ENCODE measurements at places on chromosomes 4 and X.
A peak's percentile ranks its signal among the peaks of the same experiment; 100 is the strongest.

- DNase-seq, result no peak
Observed at GRCh38 chrX:129262912-129263311, 260.4 kb downstream of the SMARCA1 start.

DNA sequence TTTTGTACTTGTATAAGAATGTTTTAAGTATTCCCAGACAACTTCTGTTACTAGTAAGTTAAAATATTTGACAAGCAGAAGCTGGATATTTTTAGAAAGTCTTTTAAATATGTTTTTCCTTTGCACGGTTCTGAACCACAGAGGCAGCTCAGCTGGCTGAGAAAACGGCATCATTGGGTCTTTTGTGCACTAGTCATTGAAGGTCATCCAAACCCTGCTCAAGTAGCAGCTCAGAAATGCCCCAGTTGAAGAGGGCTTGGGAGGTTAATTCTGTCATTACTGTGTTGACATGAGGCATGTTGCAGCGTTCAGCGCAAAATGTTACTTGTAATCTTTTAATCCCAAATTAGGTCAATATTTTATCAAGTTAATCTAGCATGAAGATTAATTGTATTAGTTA is 383.7 kb upstream of the FAM241A start:
- DNase-seq, result no peak

DNA sequence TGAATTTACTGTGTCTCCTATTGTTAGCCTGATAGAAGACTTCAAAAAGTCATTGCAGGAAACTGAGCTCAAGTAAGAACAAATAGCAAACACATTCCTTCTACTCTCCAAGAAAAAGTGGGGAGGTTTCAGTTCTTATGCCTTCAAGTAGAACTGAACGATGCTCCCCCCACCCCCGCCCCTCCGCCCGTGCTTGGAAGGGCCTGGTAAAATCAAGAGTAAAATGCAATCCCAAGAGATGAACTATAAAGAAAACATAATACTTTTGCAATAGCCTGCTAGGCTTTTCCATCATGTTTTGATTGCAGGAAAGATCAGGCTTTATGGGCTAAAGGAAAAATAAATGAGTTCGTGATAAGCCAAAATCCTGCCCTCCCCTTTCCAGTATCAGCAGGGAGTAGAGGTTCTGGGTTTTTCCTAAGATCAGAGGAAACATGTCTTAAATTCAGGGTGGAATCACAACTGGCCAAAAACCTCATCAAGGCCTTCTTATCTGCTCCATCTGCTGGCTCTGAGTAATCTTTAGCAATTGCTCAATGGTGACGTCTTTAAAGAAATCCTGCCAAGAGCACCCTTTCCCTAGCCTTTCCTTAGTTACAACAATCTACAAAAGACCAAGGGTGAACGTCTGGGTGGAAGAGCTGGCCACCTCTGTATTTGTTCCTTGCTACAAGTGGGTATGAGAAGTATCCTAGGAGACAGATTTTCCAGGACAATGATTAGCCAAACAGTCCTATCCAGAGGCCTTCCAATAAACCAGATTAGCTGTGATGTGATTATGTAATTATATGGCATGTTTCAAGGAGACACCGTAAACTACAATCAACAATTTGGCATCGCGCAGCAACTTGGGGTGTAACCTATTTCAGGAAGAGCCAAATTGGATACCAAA is 66.3 kb upstream of the FAM9C start:
- peak; percentile 84 for DNase-seq

DNA sequence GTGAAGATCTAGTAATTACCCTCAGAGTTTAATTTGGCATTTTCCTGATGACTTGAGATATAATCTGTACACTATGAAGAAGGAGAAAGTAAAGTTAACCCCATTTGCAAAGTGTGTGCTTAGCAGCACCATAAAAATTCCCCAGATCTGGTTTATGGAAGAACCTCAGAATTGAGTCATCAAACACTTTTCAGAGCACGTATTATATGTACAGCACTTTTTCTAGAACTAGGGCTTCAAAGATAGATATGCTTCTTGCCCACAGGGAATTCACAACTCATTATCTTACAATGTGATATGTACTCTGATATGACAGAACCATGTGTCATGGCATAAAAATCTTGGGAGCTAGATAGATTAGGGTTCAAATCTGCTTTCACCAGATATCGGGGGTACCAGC is 150.9 kb downstream of the SLC10A7 start:
- DNase-seq, result no peak

DNA sequence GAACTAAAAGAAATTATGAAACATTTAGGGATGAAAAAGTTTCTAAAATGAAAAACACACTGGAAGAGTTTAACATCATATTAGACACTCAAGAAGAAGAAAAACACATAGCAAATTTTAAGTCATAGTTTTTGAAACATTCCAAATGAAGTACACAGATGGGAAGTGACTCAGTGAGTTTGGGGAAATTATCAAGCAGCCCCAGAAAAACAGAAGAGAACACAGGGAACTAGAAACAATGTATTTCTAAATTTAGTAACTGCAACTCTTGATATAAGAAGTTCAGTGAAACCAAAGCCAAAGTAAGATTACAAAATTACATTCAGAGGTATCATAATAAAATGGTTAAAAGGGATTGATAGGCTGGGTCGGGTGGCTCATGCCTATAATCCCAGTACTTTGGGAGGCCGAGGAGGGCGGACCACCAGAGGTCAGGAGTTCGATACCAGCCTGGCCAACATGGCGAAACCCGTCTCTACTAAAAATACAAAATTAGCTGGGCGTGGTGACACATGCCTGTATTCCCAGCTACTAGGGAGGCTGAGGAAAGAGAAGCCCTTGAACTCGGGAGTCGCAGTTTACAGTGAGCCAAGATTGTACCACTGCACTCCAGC is 461.2 kb downstream of the KCTD8 start:
- DNase-seq, result no peak

GRCh38 chr4:178899084-178899483 is 1456.8 kb upstream of the AGA start:
- no peak for DNase-seq

GRCh38 chrX:5876984-5877596 is 351.6 kb downstream of the NLGN4X start:
- DNase-seq, result no peak

DNA sequence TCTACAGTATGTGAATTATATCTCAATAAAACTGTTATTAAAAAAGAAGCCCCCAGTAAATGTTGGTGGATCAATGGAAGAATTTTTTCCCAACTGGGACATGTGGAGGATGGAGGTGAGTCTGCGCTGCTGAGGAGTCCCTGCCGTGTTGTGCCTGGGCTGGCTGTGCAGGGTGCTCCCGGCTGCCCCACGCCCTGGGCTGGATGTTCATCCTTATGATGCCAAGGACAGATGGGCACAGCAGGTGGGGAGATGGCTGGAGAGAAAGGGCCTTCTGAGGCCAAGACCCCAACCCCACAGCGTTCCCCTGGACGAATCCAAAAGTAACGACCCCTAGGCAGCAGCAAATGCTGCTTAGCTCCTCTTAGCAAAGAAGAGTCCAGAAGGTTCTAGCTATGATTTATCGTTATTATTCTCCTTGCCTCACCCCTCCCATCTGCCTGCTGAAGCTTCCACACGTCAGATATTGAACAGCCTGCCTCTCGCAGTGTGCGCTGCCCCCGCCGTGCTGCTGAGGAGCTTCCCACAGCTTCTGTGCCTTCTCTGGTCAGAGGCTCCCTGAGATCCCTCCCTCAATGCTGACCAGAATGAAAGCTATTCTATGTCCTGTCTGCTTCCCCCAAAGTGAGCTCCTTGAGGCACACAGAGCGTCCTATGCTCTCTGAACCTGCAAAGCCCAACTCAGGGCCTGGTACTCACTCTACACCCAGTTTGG is 26.5 kb downstream of the HMX1 start:
- DNase-seq, result no peak

DNA sequence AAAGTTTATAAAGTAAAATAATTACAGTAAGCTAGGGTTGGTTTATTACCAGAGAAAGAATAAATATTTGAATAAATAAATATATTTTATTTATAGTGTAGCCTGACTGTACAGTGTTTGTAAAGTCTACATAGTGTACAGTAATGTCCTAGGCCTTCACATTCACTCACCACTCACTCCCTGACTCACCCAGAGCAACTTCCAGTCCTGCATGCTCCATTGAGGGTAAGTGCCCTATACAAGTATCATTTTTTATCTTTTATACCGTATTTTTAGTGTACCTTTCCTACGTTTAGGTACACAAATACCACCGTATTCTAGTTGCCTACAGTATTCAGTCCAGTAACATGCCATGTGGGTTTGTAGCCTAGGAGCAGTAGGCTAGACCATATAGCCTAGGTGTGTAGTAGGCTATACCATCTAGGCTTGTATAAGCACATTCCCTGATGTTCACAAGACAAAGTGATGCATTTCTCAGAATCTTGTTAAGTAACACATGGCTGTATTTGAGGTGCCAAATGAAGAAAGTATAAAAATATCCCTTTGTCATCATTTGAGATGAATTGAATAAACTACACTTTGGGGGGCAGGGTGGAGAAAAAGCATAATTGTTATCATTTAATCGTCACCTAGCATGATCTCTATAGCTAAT is 14.7 kb upstream of the KLHL8 start:
- no peak for DNase-seq

GRCh38 chrX:110992611-110993010 is 103.4 kb upstream of the PAK3 start:
- no peak for DNase-seq

DNA sequence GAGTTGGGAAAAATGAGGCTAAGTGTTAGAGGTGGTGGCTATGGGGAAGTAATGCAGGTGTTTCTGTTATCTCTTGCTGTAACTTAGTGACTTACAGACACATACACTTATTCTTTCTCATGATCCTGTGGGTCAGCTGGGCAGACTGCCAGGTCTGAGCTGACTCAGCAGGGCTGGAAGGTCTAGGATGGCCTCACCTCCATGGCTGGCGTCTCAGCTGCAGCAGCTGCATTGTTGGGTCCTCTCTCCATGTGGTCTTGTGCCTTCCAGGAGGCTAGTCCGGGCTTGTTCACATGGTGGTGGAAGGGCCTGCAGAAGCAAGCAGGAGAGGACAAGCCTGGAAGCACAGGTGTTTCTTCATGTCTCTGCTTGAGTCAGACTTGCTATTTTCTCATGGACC is 172.7 kb downstream of the NHS start:
- DNase-seq, result peak; percentile 72

DNA sequence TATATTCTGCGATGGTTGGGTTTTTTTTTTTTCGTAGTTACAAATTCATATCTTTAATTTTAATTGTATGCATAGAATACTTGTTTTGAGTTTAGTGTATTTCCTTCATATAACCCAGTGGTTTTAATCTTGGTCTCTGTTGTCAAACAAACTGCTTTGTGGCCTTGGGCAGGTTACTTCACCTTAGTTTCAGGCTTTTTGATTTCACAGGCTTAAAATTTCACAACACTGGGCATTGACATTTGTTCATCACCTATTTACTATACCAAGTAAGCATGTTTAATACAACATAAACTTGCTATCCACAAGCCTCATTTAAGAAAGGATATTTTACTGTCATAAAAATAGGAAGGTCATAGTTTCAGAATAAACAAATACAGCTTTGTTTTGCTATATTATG is 14.7 kb downstream of the RAPGEF2 start:
- DNase-seq, result no peak

DNA sequence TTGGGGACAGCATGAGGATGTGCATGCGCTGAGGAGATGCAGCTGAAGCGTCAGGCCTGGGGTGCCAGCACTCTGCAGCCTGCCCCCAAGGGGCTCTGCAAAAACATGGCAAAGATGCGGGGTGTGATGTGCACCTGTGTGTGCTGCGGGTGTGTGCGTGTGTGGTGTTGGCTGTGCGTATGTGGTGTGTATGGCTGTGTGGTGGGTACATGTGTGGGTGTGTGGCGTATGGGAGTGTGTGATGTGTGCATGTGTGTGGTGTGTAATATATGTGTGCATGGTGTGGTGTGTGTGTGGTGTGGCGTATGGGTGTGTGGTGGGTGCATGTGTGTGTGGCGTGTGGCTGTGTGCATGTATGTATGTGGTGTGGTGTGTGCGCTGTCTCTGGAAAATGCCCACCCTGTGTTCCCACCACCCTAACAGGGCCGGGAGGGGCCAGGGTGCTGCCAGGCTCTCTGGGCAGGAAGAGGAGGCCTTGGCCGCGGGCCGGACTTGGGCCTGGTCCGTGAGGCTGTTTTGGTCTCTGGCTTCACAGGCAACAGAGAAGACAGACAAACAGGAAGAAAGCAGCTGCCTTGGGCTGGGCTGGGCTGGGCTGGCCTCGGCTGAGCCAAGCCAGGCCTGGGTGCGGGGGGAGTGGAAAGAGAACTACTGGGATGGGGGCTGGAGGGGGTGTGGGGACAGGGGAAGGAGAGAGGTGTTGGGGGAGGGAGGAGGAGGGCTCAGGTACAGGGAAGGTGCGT is 1.1 kb upstream of the AVPR2 start:
- DNase-seq, result no peak

DNA sequence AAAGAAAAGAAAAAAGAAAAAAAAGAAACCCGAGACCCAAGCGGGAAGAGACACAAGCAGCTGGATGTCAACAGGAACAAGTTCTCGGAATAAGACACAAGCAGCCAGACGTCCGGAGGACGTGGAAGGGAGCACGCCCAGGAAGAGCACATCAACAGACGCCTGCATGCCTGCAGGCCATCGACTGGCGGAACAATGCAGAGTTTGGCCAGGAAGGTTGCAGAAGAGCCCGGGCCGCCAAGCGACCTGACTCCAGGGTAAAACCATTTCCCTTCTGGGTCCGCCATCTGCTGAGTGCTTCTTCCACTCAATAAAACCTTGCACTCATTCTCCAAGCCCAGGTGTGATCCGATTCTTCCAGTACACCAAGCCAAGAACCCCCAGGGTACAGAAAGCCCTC is 95.6 kb upstream of the PRR32 start:
- no peak for DNase-seq

DNA sequence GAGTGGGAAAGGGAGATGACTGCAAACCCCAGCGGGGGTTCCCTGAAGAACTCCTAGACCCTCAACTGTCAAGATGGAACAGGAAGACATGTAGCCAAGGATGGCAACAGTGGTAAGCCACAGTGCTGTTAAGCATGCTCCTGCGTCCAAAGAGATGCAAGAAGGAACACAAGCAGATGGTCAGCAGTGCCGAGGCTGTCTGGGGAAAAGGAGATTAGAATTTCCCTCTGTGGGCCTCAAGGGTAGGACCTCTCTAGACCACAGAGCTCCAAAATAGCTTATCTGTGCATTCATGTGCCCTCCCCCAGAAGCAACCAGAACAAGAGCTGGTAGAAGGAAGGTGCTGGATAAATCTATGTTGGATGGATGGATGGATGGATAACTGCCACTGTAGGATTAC is 82.0 kb upstream of the CPEB2 start:
- no peak for DNase-seq

- DNase-seq, result no peak
Observed at GRCh38 chr4:162101337-162101736, 62.5 kb downstream of the FSTL5 start.

GRCh38 chr4:111999801-112000200 is 145.5 kb upstream of the FAM241A start:
- no peak for DNase-seq

Data from skeletal muscle cell (primary cell).